ENCODE measurements at places on chromosomes 13 and 19.

- no peak for DNase-seq
Observed at GRCh38 chr13:95260031-95260525, 41.2 kb downstream of the ABCC4 start.

DNA sequence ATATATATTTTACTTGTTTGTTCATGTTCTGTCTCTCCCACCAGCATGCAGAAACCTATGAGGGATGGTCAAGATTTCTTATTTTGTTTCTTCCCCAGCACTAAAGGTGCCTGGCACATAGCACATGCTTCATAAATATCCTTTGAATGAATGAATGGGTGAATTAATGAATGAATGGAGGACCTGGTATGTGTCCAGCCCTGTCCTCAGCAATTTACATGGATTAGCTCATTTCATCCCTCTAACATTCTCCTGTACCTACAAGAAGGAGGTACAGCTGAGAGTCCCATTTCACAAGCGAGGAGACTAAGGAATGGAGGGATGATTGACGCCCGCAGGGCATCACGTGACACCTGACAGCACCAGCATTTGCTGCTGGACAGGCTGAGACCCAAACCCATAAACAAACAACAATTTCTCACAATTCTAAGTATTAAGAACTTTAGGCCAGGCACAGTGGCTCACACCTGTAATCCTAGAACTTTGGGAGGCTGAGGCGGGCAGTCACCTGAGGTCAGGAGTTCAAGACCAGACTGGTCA, 6.8 kb upstream of the BCAT2 start:
- no peak for DNase-seq

DNA sequence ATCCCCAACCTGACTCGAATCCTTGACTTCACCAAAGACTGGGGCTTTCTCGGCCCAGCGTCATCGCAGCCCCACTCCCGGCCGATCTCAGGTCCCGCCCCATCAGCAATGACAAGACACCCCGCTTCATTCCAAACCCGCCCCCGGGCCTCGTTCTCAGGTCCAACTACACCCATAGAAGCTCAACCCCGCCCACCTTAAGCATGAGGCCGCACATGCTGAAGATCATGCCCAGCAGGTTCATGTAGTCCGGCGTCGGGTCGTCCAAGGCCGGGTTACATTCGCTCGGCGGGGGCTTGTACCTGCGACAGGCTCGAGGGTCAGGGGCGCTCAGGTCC, 2.3 kb downstream of the WDR83 start:
- DNase-seq = peak; percentile 37

DNA sequence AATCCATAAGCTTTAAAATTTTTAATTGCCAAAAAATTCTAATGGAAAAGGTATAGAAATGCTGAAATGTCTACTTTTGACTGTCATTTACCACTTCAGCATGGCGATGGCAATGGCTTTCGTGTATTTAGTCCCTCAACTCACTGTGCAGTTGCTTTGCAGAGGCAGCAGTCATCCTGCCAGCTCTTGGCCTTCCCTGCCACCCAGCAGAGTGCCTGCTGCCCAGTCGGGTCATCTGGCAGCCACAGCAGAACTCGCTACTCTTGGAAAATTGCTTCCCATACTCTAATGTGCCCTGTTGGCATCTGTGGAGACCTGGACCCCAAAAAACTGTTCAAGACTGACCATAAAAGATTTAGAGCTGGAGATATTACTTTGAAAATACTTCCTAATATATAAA, 383.2 kb downstream of the UQCRFS1 start:
- no peak for DNase-seq

All from activated T-helper 1 cell treated with anti-CD3 and anti-CD28 coated beads, Interleukin-2, amount 50 U/mL, for 16 hours (primary cell).